ENCODE measurements at places on chromosomes 2 and 18.

DNA sequence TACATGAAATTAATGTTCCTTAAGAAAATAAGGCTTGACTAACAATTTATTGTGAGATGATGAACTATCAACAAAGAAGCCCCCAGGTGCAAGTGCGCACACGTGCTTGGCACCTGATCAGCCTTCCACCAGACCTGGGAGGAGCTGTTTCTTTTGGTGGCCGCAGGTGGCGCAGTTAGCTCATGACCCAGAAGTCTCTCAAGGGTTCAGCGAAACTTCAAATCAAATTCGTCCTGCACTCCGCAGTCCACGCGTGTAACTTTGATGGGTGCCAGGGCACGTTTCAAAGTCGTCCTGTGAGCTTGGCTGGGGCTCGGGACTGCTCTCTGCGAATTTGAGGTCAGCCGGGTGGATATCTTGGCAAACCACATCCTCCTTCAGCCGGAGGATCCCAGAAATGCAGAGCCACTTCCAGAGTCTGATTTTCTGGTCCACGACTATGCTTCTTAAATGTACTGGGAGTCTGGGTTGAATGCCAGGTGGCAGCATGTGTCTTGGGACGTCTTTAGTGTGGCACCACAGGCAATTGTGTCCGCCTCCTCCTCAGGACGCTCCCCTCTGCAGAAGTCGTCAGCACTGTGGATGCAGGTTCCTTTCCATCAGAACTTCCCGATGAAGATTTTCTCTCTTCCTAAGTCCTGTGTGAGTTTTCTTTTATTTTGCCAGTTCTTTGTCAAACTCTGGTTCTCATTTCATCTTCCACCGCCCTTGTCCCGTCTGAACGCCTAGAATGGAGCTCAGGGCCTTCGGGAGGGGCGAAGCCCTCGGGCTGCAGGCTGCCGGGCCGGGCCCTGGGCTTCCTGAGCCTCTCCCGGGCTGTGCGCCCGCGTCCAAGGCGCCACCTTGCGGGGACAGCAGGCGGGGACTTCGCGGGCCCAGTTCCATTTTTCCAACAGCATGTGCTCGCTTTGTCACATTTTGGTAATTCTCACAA lies 61.3 kb upstream of the RAPGEF4 start:
- DNase-seq: peak; percentile 25

- DNase-seq: no peak
Observed at GRCh38 chr2:129821445-129821844, 158.0 kb upstream of the RAB6C start.

GRCh38 chr2:204129591-204130294 lies 193.2 kb downstream of the ICOS start:
- no peak for DNase-seq

DNA sequence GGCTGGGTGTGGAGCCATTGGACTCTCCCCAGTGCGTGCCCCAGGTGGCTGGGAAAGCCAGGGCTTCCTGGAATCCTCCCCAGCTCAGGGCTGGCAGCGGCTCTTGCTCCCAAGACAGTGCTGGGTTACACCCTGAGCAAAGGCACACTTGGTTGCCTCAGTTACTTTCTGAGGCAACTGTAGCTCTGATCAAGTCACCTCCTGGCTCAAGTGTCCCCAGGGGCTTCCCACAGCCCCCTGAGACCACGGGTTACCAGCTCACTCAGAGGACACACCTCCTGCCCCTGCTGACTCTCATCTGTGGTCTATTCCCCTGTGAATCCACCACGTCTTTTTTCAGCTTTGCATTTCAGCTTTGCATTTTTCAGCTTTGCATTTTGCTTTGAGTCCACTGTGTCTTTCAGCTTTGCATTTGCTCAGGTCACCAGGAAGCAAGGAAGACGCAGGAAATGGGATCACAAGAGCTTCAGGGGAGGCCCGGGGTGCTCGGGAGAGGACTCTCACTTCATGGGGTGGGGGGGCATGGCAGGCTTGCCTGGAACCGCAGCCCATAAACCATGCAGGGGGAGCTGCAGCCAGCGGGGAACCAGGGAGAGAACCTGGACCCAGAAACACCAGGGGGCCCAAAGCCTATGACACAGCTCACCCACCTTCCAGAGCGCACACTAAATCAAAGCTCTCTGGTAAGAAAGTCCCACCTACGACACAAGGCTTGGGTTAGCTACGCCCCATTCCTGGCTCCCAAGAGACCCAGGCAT lies 138.0 kb upstream of the ASB18 start:
- DNase-seq: no peak

GRCh38 chr2:239625971-239626734 lies 225.3 kb upstream of the HDAC4 start:
- no peak for DNase-seq

DNA sequence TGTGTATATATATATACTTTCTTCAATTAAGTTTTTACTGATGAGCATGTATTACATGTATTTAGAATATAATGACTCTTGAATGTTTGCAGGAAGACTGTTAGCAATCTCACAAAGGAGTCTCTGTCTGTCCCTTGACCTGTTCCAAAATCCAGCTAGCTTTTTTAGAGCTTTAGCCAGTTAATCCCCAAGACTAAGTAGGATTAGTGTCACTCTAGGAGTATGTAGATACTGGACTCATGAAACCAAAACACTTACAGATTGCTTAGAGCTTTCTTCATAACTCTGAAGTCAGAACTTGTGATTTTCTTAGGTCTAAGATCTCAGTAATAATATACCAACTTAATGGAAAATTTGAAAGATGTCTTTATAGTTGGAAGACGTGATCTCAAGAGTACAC lies 2.2 kb downstream of the UBXN4 start:
- DNase-seq: no peak

DNA sequence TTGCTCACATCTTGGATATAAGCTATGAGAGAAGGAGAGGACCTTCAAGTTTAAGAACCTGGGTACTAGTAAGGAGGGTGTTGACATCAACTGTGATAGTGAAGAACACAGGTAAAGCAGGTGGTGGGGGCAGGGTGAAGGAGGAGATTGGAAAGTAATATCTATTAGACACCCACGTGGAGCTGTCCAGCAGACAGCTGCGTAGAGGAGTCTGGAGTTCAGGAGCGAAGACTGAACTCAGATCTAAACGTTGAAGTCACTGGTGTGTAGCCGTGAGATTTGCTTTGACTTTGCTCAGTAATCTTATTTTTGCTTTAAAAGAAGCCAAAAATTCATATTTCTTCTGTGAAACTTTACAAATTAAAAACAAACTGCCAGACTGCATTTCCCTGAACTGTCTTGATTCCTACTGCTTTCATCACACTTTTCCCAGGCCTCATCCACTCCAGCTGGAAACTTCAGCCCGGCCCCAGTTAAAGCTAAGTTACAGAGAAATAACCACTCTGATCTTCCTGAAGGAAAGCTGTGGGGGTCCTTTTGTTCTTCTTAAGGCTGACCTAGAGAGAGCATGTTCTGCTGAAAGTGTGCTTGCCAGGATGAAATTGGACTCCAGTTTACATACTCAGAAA lies 533.3 kb downstream of the CNTNAP5 start:
- no peak for DNase-seq

DNA sequence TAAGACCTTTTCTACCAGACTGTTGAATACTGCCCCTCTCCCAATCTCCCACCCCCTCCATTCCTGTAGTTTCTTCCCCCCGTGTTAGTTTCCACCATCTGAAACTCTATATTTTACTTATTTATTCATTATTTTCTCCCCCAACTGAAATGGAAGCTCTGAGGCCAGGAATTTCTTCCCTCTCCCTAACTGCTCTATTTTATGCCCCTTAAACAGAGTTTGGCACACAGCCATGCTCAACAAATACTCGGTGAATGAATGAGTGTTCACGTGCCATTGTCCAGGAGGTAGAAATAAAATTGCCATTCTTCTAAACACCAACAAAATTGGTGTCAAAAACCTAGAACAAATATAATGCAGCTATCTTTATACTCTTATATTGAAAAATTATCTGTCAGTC lies 5.6 kb downstream of the ITGB1BP1 start:
- DNase-seq: no peak

DNA sequence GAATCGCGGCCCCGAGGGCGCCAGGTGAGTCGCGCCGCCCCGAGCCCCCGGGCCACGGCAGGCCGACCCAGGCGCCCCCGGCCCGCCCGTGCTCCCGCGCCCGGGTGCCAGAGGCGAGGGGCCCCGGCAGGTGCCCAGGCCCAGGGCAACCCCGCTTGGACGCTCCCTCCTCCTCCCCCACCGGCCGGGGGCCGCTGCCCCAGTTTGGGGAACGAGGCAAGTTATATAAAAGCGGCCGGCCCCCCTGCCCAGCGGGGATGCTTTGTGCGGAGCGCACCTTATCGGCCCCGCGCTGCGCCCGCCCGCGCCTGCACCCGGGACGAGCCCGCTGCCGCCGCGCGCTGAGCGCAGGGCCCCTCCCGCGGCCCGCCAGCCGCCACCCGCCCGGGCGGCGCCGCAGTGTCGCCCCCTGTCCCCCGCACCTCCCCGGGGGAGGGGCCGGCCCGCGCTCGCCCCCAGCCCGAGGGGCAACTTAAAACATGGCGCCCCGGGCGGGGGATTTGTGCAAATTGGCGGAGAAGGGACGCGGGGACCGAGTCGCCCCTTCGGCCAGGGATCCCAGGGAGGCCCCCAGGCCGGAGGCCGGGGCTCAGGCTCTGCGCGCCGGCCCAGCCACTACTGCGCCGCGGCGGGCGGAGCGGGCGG lies 639 bp downstream of the EPB41L3 start:
- DNase-seq: no peak

- DNase-seq: no peak
Observed at GRCh38 chr2:56217106-56217505, 33.3 kb downstream of the CCDC85A start.

GRCh38 chr2:168710754-168711467 lies 91.5 kb upstream of the NOSTRIN start:
- DNase-seq: no peak

- no peak for DNase-seq
Observed at GRCh38 chr2:170145191-170145590, 32.8 kb upstream of the MYO3B start.

DNA sequence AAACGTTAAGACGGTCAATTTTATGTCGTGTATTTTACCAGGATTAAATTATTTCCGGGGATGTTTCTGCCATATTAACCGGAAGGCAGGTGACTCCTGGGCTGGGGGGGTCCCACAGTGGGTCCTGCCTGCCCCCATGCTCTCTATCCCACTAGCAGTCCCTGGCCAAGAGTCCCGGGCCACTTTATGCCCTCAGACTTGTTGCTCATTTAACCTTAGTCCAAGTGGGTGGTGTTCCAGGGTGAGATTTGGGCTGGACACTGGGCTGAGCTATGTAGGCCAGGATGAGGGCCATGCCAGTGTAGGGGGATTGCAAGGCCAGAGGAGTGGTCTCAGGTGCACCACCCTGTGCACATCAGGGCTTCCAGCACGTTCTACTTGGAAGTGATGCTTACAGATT lies 24.1 kb downstream of the TWIST2 start:
- DNase-seq: no peak

DNA sequence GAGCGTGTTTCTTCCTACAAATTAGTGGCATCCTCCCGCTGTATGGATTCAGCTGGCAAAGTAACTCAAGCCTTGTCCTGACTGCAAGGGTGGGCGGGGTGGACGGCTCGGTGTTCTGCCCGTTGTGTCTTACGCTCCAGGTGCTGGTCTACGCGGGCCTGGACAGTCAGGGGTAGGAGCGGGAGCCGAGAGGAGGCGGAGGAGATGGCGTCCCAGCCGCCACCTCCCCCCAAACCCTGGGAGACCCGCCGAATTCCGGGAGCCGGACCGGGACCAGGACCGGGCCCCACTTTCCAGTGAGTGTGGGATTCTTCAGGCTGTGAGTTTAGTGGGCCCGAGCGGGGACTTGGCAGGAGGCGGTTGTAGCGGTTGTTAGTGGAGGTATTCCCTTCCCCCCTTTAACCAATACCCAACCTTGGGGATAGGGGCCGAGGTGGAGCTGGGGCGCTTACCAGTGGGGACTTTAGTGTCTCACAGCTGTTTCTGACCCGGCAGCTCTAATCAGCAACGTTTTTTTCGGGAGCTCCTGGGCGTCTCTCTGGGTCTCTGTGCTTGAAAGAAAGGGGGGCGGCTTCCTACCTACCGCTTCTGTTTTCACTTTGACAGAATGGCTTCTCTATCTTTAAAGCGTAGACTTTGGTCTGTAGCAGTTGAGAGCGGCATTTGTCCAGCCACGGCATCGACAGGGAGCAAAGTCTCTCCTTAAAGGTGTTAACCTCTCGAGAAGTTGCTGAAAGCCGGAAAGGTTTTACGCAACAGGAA lies at the start of the genes PEX13 and PUS10:
PEX13 (plus strand) TSS at position 165 of the 762 bp plus-strand sequence; CDS start at position 205, 40 bp downstream.
PUS10 (minus strand) TSS at position 700 of the 762 bp plus-strand sequence. CDS start 6,365 bp downstream, outside the sequence.
- peak; percentile 81 for DNase-seq

GRCh38 chr2:237742191-237742590 lies 56.4 kb upstream of the RBM44 start:
- DNase-seq: no peak

GRCh38 chr2:231611273-231612108 lies 18.8 kb downstream of the TEX44 start:
- DNase-seq: peak; percentile 73

GRCh38 chr2:30144260-30144659 lies 2.5 kb upstream of the YPEL5 start:
- DNase-seq: no peak

GRCh38 chr18:74951165-74951760 lies 257.7 kb downstream of the PTGR3 start:
- peak; percentile 19 for DNase-seq

DNA sequence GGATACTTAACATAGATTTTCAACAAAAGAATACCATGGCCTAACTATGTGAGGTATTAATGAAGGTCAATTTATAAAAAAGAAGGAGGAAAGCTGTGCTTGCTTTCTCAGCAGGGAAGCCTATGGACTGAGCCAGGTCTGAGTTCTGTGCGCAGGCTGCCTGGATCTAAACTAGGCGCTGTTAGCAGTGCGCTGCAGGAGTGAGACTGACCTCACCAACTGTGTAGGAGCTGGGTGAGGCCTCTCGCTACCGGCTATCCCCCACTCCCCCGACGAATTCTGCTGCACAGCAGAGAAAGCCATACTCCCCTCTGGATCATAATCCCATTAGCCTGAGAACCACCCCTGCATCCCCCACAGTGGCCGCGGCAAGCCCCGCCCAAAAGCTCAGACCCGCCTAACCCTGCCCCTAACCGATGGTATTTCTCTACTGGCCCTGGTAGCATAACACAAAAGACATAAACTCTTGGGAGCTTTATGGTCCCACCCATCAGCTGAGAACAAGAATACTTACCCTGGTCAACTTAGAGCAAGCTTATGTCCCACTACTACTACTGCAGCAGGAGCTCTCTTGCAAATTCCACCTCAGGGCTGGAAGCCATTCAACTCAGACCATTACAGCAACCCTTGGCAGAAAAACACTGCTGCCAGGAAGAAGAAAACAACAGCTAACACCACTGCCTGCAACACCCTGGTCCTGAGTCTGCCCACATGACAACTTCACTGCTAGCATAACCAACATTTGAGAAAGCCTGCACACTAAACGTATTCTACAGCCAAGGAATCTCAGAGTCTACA lies 28.0 kb downstream of the SULT1C2 start:
- DNase-seq: no peak
